ENCODE measurements at places on chromosomes 1 and 21. TPM values are rescaled to one million over a fixed set of nuclear protein-coding genes. Genes with fewer than 3 reads are reported as not detected.

Gene ANKRD35
- total RNA-seq = 0.33 TPM

Gene PIGR
- total RNA-seq = not detected

Gene ATAD3C
- 1.4 TPM for total RNA-seq

Gene SMPDL3B
- total RNA-seq = 0.76 TPM

Gene RAB42
- total RNA-seq = not detected
